GM23248 (cell line): ENCODE measurements at places on chromosomes 13 and 19. TPM values are rescaled to one million over a fixed set of nuclear protein-coding genes. Genes with fewer than 3 reads are reported as not detected.

GRCh38 chr19:50777261-50777660 lies 7.0 kb downstream of the GPR32 start:
- no peaks in the 10 kb centered on the region for H3K4me1 ChIP-seq
- no peak for DNase-seq
- H3K36me3 ChIP-seq, result no peaks in the 10 kb centered on the region
- no peak overlapping the region for H3K4me3 ChIP-seq
- no peak overlapping the region for H3K27ac ChIP-seq

Gene ZNF180
- 5.8 and 8.2 TPM in 2 replicates for total RNA-seq

Gene KPNA3
- 33.0 and 36.4 TPM in 2 replicates for total RNA-seq

Gene SUGP2
- total RNA-seq, result 27.6 and 29.7 TPM in 2 replicates

- H3K4me3 ChIP-seq, result no peak overlapping the region
- peaks cover 2% of the 10 kb centered on the region; the same call in 1 of the 2 replicates for H3K36me3 ChIP-seq
- H3K4me1 ChIP-seq, result no peaks in the 10 kb centered on the region
- no peak for DNase-seq
- H3K27ac ChIP-seq, result no peak overlapping the region
These were observed 14.8 kb downstream of the PLEKHJ1 start for GRCh38 chr19:2221250-2221831.

Gene CLEC4G
- not detected in 2 replicates for total RNA-seq

- peaks cover 19% of the 10 kb centered on the region; the same call in 1 of the 2 replicates for H3K27me3 ChIP-seq
- no peaks in the 10 kb centered on the region for H3K4me1 ChIP-seq
- no peaks in the 10 kb centered on the region for H3K36me3 ChIP-seq
- no peak overlapping the region for H3K27ac ChIP-seq
- DNase-seq, result no peak
These were observed 51.9 kb downstream of the CELF5 start for GRCh38 chr19:3276341-3276799.

DNA sequence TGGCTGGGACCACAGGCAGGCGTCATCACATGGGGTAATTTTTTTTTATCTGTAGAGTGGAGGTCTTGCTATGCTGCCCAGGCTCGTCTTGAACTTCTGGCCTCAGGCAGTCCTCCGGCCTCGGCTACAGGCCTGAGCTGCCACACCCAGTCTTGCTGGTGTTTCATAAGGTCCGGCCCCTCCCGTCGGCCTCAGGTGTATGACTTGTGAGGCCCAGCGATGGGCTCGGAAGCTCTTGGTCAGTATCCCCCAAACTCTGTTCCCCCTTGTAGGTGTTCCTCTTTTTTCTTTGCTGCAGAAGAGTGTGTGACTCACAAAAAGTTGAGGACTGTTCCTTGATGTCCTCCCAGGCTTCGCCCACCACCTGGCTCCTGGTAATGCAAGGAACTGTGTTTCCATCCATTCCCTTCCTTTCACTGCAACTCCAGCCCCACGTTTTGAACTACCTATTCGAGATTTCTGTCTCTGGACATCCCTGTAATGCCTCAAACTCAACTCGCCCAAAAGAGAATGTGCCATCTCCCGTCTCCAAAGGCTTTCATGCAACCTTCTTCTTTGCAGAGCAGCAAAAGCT lies 5.0 kb downstream of the USF2 start:
- no peaks in the 10 kb centered on the region for H3K27me3 ChIP-seq
- H3K4me3 ChIP-seq, result no peak overlapping the region
- H3K36me3 ChIP-seq, result peaks cover 13% of the 10 kb centered on the region; the same call in 1 of the 2 replicates
- no peaks in the 10 kb centered on the region; the same call in 1 of the 2 replicates for H3K4me1 ChIP-seq
- no peak overlapping the region for H3K27ac ChIP-seq

DNA sequence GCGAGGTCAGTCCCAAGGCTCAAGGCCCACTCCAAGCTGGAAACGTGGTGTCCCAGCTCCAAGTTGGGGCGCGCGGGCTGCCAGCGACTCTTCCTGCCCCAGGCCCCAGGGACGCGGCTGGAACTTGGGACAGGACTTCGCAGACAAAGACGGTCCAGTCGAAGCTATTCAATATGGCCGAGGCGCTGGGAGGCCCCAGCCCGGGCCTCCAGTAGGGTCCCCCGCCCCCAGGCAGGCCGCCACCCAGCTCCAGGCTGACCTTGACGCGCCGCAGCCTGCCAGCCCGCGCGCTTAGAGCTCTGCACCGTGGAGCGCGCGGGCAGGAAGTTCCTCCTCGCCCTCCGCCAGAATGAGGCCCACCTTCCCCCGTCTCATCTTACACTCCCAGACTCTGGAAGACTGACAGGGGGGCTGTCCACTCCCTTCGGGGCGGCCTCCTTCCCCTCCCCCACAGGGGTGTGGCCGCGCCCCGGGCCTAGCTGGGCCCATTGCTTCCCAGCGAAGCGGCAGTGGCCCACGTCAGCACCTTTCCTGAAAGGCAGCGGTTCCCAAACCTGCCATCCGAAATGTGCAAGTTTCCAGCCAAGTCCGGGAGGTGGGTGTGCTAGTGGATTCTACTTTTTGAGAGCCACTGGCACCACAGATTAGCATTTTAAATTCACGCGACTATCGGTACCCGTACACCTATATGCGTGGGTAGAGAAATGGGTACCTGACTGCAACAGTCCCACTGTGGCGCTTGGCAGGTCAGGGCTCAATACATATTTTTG lies at the start of gene CCDC8:
TSS of gene CCDC8 (minus strand) at position 303 of the 770 bp plus-strand sequence. CDS start 754 bp downstream, outside the sequence.
- H3K27me3 ChIP-seq, result 0 out of 2 replicates have a peak, but pooled peaks cover 10% of the 10 kb centered on the region
- H3K4me1 ChIP-seq, result peaks cover 4% of the 10 kb centered on the region; the same call in 1 of the 2 replicates
- H3K36me3 ChIP-seq, result no peaks in the 10 kb centered on the region
- peak; percentile 74 for DNase-seq
- H3K27ac ChIP-seq, result no peak within 1 kb of the TSS; the same call in 1 of the 2 replicates

Gene GNG7
- 0.11 TPM in 1 of 2 replicates, not detected in the other for total RNA-seq

- no peaks in the 10 kb centered on the region for H3K27me3 ChIP-seq
- no peak for DNase-seq
These were observed 37.7 kb upstream of the DCUN1D2 start for GRCh38 chr13:113528101-113528812.

DNA sequence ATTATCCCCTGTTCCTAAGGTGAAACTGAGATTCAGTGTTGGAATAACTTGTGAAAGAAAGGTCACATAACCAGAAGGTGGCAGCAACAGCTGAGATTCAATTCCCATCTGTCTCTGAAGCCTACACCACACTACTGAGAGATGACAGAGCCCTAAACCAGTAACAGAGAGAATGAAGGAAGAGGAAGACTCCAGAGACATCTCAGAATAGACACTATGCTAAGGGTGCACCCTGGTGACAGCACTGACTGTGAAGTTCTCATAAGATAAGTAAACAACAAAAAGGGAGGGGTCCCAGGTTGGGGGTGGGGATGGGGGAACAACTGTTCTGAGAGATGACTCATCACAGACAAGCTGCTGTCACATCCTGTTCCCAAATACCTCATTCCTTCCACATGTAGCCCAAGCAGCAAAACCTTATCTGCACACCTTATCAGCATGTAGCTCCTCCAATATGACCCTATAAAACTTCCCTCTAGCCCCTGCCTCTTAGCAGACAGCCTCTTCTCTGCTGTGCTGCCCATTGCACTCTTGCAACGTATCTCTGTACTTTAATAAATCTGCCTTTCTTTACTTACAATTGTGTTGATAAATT lies 46.5 kb downstream of the UTP14C start:
- no peak overlapping the region for H3K27ac ChIP-seq
- H3K4me3 ChIP-seq, result no peak overlapping the region
- no peaks in the 10 kb centered on the region; the same call in none of the 2 replicates for H3K27me3 ChIP-seq
- no peaks in the 10 kb centered on the region; the same call in 1 of the 2 replicates for H3K4me1 ChIP-seq

Gene ZSCAN4
- total RNA-seq, result not detected in 2 replicates

DNA sequence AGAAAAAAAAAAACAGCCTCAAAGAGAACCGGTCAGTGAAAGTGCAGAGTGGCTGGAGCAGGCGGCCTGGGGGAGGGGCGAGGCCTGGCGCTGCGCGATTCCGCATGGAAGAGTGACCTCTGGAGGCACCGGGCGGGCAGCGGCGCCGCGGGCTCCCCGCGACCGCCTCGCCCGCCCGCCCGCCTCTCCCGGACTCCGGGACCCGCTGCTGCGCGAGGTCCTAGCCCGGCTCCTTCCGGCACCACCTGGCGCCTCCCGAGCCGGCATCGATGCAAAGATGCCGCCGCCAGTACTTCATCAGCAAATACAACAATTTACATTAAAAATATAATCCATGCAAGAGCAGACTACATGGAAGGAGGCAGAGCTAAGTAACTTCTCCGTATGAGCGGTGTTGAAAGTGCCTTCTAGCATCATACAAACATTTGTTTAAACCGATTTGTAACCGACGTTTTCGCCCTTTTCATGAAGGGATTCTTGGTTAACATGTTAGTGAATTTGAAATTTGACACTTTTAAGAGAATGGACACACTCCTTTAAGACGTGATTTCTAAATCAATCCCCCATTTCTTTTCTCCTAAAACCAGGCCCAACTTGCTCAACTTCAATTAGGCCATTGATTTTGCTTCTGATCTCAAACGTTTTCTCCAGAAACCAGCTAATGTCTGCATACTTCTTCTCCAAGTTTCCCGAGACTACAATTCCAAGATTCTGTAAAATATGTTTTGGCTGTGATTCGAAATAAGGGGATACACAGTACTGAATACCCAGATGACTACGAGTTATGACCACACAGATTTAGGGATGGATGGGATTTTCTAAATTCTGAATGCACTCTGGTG lies 2.1 kb downstream of the EFNB2 start:
- DNase-seq, result peak; percentile 85
- 0 out of 2 replicates have a peak, but pooled peaks cover 8% of the 10 kb centered on the region for H3K4me1 ChIP-seq
- peak overlapping the region; percentile 65 for H3K4me3 ChIP-seq
- H3K27ac ChIP-seq, result no peak overlapping the region

DNA sequence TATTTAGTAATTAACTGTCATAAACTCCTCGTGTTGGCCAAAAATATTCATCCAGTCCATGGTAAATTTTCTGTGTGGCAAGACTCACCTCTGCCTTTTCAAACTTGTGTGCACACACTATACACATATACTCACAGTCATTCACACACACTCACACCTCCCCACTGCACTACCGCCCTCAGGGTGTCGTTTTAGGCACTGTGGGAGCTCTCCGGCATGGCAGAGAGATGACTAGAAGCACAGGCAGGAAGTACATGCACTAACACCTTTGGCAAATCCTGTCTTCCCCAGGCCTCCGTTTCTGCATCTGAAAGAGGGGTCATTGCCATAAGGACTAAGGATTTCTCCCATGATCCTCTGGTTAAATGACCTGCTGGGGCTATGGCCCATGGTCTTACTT lies 62.6 kb upstream of the FARP1 start:
- H3K27me3 ChIP-seq, result no peaks in the 10 kb centered on the region
- no peaks in the 10 kb centered on the region for H3K36me3 ChIP-seq
- DNase-seq, result no peak
- no peak overlapping the region for H3K27ac ChIP-seq

GRCh38 chr19:35618857-35619256 lies 6.3 kb downstream of the HAUS5 start:
- no peaks in the 10 kb centered on the region for H3K4me1 ChIP-seq
- H3K4me3 ChIP-seq, result no peak overlapping the region
- no peak overlapping the region for H3K27ac ChIP-seq
